ENCODE measurements at places on chromosomes 5 and 9.

- no peak for DNase-seq
Observed at GRCh38 chr9:125932012-125932411, 184.8 kb downstream of the PBX3 start.

DNA sequence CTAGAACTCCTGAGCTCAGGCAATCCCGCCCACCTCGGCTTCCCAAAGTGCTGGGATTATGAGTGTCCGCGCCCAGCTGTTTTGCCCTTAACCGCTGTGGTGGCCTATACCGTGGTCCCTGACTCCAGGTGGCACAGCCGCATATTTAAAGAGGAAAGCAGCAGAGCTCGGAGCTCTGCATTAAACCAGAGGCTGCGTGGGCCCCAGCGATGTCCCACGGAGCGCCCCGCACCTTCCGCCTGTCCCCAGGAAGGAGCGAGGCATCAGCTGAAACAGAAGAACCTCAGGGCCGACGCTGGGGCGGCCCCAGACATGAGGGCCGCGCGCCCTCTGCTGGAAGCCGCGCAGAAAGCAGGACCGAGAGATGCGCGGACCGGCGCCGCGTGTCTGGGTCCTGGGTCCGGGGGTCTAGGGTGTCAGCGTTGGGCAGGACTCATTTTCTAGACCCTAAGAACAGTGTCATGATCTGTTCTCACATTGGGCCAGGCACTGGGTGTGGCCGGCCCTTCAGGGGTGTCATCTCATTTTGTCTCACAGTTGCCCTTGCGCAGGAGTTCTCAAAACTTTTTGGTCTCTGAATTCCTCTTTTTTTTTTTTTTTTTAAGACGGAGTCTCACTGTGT, 37.7 kb downstream of the LAMC3 start:
- peak; percentile 79 for DNase-seq

GRCh38 chr9:116860509-116861120, 173.5 kb downstream of the TRIM32 start:
- no peak for DNase-seq

DNA sequence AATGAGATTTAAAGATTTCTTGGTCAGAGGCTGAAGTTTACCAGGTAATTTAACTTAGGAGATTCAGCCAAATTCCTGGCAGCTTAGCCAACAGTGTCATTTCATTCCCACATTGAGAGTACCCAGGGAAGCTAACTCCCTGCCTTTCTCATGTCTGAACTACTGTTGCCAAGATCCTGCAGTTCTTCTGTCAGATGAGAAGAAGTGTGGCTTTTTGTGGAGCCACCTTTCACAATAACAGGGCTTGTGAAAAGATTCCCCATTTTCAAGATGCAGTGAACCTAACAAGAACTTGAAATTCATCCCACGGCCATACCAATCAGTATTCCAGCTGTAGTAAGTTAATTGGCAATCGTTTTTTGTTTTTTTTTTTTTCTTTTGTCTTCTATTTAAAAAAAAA, 176.4 kb downstream of the XRCC4 start:
- no peak for DNase-seq

- no peak for DNase-seq
Observed at GRCh38 chr9:81077572-81077971, 611.8 kb downstream of the TLE1 start.

DNA sequence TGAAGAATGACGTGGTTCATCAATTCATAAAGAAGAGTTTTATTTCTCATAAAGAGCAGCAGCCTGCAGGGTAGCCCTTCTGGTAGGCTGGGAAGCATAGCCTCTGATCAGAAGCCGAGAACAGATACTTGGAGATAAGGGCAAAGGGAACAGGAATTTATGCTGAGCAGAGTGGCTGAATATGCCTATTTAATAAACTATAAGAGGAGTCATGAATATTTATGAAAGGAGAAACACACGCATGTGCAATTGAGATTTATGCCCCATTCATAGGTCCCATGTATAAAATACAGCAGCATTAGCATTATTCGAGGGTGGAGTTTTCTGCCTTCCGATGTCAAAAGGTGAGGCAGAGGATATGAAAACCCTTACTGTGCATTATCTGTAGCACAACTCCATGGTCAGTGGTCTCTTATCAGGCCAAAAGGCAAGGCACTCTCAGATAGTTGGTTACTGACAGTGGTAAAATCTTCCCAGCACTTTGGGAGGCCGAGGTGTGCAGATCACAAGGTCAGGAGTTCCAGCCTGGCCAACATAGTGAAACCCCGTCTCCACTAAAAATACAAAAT, 569.1 kb downstream of the ACTL7B start:
- no peak for DNase-seq

- no peak for DNase-seq
Observed at GRCh38 chr5:52707616-52708015, 80.1 kb upstream of the ITGA1 start.

DNA sequence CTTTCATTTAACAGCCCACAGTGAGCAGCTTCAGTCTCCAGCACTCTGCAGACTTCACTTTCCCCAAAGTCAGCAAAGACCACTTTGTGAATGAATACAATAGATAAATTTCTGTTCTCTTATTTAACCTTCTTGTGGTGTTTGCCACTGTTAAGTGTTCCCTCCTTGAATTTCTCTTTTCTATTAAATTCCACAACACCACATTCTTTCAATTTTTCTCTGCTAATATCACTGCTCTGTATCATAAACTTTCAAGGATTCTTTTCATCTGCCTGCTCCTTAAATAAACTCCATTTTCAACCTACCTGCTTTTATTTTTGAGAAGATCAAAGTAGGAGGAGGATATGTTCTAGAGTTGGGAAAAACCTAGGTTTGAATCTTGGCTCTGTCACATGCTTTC, 739.5 kb upstream of the GRAMD2B start:
- no peak for DNase-seq

DNA sequence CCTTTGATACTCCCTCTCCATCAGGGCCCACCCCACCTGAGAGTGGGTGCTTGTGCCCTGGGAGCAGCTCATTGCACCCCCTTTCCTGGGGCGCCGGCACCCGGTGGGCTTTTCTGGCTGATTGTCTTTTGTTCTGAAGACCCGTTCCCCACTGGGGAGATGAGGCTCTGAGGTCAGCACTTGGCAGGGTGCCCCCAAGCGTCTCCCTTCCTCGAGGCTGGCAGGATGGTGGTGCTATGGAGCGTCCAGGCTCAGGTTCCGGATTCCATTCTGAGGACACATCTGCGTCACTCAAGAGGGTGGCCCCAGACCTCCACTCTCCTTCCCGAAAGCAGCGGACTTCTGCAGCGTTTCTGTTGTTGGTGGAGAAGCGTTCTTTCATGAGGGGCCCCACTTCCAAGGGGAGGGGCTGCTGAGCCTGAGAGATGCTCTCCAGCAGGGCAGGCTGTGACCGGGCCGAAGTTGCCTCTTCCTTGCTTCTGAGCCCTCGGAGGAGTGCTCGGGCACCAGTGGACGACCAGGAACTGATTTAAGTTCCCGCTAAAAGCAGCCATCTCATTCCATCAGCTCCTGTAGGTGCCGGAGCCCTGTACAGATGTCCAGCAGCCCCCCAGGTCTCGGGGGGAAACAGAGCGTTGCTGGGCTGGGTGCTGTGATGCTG, 42.2 kb downstream of the COL5A1 start:
- DNase-seq, result no peak

DNA sequence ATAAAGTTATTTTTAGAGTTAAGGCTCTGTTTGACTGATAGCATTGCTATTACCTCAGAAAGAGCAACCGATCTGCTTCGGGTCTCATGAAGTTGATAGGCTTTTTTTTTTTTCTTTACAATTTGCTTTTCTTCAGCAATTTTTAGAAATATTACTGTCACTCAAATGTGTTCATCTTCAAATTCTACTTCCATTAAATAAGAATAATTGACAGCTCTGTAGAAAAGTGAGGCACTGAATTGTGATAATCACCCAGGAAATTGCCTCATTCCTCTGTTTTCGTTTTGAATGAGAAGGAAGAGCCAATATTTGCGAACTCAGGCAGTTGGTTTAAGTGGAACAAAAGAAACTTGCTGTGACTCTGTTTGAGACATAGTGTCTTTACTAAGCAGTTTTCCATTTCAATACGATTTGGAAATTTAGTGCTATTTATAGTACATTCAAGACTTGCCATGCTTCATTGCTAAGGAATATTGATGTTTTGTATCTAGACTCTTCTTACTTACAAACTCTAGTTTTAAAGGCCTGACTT, 700.5 kb upstream of the CDH10 start:
- DNase-seq, result no peak

GRCh38 chr5:154214371-154215106, 24.0 kb downstream of the GALNT10 start:
- DNase-seq, result no peak

GRCh38 chr5:133612249-133612860, at the start of gene FSTL4:
FSTL4 (minus strand) TSS chr5:133612541.
- peak; percentile 34 for DNase-seq

DNA sequence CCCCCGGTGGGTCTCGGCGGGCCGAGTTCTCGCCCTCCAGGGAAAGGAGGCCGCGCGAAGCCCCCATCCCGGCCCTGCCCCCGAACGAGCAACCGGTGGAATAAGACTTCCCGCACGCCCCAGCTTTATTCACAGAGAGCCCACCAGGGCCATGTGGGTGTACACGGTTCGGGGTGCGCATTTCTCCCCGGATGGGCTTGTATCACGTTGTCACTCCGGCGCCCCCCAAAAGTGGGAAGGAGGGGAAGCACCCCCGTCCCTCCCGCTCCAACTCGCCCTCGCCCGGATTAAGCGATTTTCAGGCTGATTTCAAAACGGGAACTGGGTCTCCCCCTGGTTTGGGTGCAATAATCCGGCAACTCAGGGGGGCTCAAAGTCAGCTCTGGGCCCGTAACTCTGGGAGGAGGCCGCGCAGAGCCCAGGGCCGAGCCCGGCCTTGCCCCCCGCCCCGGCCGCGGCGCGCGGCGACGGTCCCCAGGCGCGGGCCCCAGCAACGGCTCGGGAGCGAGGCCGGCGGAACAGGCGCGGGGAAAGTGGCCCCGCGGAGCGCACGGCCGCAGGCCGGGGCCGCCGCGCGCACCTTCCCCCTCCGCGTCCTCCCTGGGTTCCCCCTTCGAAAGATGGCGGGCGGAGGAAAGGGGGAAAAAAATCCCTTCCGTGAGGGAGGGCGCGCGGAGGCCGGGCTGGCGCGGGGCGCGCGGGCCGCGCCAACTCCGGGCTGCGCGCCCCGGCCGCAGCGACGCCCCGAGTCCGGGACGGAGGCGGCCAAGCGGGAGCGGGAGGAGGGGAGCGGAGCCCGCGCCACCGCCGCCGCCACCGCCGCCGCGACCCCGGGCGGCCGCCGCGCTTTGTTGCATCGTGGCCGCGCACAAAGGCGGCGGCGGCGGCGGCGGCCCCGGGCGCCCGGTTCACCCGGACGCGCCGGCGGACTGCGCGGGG, 644 bp downstream of the BRD3 start:
- peak; percentile 55 for DNase-seq

DNA sequence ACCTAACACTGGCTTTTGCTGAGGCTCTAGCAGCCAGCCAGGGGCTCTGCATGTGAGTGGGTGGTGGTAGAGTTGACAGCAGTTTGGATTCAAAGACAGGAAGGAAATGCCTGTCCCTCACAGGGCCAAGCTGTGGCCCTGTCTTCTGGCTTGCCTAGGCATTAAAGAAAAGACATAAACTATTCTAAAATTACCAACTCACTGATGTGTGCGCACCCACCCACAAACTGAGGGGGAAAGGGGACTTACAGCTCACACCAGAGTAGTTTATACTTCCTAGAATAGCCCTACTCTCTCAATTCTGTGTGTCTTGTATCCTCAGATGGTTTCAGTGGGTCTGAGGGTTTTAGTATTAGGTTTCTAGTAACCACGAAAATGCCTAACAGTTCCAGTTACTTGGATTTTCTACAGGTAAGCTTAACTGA, 18.3 kb upstream of the IL13 start:
- DNase-seq, result no peak

- no peak for DNase-seq
Observed at GRCh38 chr5:164148292-164148691, 642.9 kb downstream of the MAT2B start.

GRCh38 chr5:172983542-172984243, at the start of gene ATP6V0E1:
ATP6V0E1 (plus strand) TSS chr5:172983771; CDS start chr5:172983861, 90 bp downstream.
- peak; percentile 96 for DNase-seq

DNA sequence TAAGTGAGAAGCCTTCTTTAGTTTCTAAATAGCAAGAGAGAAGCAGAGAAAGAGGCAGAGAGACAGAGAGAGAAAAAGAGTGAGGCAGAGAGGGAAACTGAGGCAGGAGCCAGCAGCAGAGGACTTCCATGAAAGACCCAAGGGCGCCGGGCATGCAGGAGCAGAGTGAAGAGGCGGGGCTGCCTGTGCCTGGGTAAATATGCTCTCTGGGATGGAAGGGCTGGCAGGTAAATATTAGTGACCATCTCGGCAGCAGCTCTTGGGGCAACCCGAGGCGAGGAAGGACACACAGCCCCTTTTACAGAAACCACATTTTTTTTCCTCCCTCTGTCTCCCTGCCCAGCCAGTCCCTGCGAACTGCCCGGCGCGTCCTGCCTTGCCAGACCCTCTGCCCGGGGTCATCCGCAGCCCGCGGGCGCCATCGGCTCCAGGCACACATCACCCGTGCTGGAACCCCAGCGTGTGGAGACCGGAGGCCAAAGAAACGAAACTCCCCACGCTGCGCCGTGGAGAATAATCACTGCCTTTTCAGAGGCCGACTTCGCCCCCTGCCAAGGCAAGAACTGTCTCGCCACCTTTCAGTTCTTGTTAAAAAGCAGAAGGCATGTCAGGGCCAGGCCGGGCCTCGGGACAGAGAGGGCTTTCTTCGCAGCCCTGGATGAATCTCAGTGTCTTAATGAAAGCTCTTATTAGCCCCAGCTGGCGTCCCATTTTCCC, 61.3 kb downstream of the BOD1 start:
- no peak for DNase-seq

GRCh38 chr9:136984464-136985026, 1.8 kb downstream of the LCNL1 start:
- DNase-seq, result no peak

DNA sequence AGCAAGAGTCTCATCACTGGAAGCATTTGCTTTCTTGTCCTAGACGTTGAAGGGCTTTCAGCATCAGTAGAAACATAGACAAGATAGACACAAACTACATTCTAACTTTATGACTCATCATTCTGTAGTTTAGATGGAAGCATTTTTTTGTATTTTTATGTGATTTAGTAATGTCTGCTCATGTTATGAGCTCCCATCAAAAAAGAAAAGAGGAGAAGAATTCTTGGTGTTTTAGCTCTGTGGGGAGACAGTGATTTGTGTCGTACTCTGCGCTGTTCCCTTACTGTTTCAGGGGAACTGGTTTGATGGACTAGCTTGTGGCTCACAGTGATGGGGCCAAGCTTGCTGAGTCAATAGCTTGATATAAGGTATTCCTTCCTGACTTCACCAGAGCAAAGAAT, 159.2 kb upstream of the WWC1 start:
- no peak for DNase-seq

DNA sequence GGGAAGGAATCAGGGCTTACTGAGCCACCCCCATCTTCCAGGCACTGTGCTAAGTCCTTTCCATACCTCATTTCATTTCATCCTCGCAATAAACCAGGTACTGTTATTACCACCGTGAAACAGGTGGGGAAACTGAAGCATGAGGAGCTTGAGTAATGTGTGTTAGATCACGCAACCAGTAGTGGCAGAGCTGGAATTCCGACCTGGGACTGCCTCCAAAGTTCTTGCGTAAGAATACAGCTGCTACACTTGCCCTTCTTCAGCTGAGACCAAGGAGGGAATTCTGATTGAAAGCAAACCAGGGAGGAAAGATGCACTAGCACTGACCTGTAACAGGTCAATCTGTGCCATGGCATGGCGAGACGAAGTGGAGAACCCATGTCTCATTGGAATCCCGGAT, 113.4 kb upstream of the MSX2 start:
- no peak for DNase-seq
